ENCODE measurements at places on chromosomes 4 and X. TPM values are rescaled to one million over a fixed set of nuclear protein-coding genes. Genes with fewer than 3 reads are reported as not detected.

- H3K4me1 ChIP-seq, result no peaks in the 10 kb centered on the region
- H3K4me3 ChIP-seq, result no peak overlapping the region
- H3K27ac ChIP-seq, result no peak overlapping the region
- peak; percentile 71 for DNase-seq
- no peaks in the 10 kb centered on the region for H3K36me3 ChIP-seq
These were observed 41.9 kb downstream of the WDR1 start for GRCh38 chr4:10074767-10075105.

DNA sequence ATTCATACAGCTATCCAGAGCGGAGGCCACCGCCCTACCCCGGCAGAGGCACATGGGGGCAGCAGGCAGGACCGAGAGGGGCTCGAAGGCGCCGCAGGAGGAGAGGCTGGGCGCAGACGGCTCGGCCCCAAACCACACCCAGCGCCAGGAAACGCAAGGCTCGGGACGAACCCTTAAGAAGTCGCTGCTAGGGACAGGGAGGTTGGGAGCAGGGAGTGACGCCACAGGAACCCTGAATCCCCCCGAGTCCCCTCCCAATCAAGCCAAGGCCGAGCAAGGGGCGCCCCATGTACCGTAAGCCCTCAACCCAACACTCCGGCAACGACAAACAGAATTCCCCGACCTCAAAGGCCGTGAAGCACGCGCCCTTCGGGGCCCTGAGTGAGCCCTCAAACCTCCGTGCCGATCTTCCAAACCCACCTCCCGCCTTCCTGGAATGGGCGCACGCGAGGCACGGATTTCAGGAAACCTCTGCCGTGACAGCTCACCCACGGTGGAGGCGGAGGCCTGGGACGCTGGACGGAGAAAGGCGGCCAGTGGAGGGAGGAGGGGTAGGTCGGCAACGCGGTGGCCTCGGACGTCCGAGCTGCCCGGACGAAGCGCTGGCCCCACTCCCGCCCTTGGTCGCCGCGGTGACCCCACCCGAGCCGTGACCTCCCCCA lies 1.8 kb downstream of the ZFYVE28 start:
- H3K4me3 ChIP-seq, result no peak overlapping the region
- H3K4me1 ChIP-seq, result peaks cover 41% of the 10 kb centered on the region
- H3K36me3 ChIP-seq, result no peaks in the 10 kb centered on the region
- peak; percentile 46 for DNase-seq

- H3K4me3 ChIP-seq, result no peak overlapping the region
- H3K27ac ChIP-seq, result no peak overlapping the region
- no peaks in the 10 kb centered on the region for H3K4me1 ChIP-seq
- DNase-seq, result no peak
- no peaks in the 10 kb centered on the region for H3K27me3 ChIP-seq
These were observed 64.2 kb downstream of the LIMCH1 start for GRCh38 chr4:41602113-41602512.

MAGEC2 gene
- total RNA-seq, result 0.19 TPM

- no peak for DNase-seq
- no peaks in the 10 kb centered on the region for H3K36me3 ChIP-seq
- H3K27me3 ChIP-seq, result peaks cover 8% of the 10 kb centered on the region
- no peaks in the 10 kb centered on the region for H3K4me1 ChIP-seq
These were observed 85.9 kb downstream of the OTC start for GRCh38 chrX:38438321-38438720.

- no peaks in the 10 kb centered on the region for H3K36me3 ChIP-seq
- H3K4me3 ChIP-seq, result no peak overlapping the region
- no peak for DNase-seq
- no peaks in the 10 kb centered on the region for H3K27me3 ChIP-seq
- no peaks in the 10 kb centered on the region for H3K4me1 ChIP-seq
- no peak overlapping the region for H3K27ac ChIP-seq
These were observed 102.1 kb upstream of the RASGEF1B start for GRCh38 chr4:81573840-81574239.

DNA sequence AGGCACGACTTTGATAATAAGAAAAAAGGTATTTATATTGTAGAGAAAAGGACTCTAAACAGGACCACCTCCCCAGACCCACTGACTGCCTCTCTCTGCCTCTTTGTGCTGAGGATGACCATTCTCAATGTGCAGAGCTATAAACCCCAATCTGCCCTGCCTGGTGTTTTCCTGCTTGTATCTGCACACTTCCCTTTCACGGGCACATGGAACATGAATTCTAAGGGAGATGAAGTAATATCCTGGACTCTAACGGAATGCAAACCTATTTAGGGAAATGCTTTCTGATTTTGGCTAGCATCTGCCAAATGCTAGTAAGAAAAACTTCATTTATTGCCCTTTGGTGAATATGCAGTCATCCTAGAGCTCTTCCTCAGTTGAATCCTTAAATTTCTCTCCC lies 2.4 kb downstream of the DIPK2B start:
- DNase-seq, result no peak
- H3K4me1 ChIP-seq, result no peaks in the 10 kb centered on the region
- no peaks in the 10 kb centered on the region for H3K36me3 ChIP-seq
- no peak overlapping the region for H3K4me3 ChIP-seq
- H3K27ac ChIP-seq, result no peak overlapping the region

DNA sequence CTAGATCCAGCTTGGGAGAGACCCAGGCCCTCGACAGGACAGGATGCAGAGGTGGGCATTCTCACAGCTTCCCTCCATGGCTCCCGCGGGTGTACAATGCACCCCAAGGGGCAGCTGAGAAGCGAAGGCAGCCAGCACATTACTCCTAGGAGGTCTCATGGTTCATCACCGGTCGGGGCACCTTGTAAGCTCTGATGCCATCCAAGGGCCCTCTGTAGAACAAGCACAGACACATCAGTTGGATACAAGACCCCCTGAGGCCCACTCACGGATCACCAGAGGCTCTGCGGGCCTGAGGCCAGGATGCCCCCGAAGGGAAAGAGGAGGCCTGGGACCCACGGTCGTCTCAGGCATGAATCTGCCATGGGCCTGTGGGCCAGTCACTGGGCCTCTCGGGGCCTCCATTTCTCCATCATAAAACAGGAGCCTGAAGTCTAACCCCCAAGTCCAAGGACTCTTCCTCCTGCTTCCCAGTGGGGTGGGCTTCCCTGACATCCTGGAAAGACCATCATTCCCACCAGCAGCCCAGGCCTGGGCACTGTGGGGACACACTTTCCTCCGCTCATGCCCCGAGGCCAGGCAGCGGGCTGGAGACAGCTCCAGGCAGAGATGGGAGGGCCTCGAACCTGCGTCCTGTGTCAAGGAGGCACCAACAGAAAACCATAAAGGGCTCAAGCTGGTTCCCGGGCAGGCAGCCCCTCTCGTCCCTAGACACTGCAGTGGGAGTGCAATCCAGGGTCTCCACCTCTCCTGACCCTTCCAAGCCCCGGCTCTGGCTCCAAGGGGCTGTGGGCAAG lies 20.1 kb downstream of the HMX1 start:
- no peak for DNase-seq
- H3K4me3 ChIP-seq, result no peak overlapping the region
- no peaks in the 10 kb centered on the region for H3K4me1 ChIP-seq
- no peaks in the 10 kb centered on the region for H3K36me3 ChIP-seq

DNA sequence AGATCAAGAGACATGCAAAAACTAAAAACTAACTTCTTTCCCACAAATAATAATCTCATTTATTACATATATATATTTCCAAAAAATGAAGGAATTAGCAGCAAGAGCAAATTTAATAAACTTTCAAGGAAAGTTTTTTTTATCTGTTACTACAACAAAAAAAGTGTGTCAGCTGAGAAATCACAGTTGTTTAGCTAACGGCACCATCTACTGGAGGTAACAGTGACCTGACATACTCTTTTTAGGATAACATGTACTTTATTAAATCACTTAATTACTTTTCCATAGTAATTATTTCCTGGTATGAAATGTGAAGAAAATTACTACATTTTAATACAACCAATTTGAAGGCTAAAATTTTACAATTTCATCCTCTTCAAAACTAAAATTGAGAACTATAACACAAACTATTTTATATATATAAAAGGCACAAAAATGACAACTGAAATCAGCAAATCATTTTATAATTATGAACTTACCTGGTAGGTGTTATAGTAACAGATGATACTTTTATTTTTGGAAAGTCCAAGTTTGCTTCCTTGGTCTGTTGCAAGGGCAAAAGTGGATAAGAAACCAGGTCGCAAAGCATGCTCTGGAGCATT lies 9.1 kb downstream of the LAMTOR3 start:
- no peak overlapping the region for H3K4me3 ChIP-seq
- no peaks in the 10 kb centered on the region for H3K36me3 ChIP-seq
- H3K27ac ChIP-seq, result no peak overlapping the region
- DNase-seq, result no peak
- H3K27me3 ChIP-seq, result no peaks in the 10 kb centered on the region

DNA sequence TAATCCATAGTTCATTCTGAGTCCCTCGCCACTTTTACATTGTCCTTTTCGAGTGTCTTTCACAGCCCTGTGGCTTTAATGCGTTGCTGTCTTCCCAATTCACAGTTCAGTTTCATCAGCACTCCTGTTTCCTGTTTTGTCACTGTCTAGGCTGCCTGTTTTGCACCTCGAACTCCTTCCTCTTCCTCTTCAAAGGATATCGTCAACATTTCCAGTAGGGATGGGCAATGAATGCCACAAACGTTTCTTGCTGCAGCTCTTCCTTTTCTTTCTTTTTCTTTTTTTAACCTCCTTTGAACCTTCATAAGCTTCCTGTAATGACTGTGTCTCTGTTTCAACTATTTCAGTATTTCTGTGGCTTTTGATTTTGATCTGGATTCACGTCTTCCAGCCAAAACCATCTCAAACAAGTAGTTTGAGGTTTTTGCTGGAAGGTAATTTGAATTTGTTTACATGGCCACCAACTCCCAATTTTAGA lies 105.4 kb downstream of the ANXA3 start:
- H3K4me3 ChIP-seq, result no peak overlapping the region
- no peaks in the 10 kb centered on the region for H3K36me3 ChIP-seq
- peaks cover 4% of the 10 kb centered on the region for H3K4me1 ChIP-seq
- H3K27ac ChIP-seq, result no peak overlapping the region

GRCh38 chr4:162061214-162061613 lies 102.6 kb downstream of the FSTL5 start:
- DNase-seq, result no peak
- H3K27ac ChIP-seq, result no peak overlapping the region
- H3K27me3 ChIP-seq, result no peaks in the 10 kb centered on the region
- no peaks in the 10 kb centered on the region for H3K36me3 ChIP-seq
- H3K4me1 ChIP-seq, result no peaks in the 10 kb centered on the region

GRCh38 chr4:71713611-71714203 lies 70.2 kb downstream of the GC start:
- no peaks in the 10 kb centered on the region for H3K27me3 ChIP-seq
- H3K4me3 ChIP-seq, result no peak overlapping the region
- no peaks in the 10 kb centered on the region for H3K4me1 ChIP-seq
- no peak overlapping the region for H3K27ac ChIP-seq
- DNase-seq, result no peak
- H3K36me3 ChIP-seq, result no peaks in the 10 kb centered on the region

GRCh38 chr4:10184501-10184938 lies 67.9 kb upstream of the WDR1 start:
- H3K27me3 ChIP-seq, result no peaks in the 10 kb centered on the region
- H3K27ac ChIP-seq, result no peak overlapping the region
- no peaks in the 10 kb centered on the region for H3K4me1 ChIP-seq
- no peak for DNase-seq
- no peaks in the 10 kb centered on the region for H3K36me3 ChIP-seq

- H3K27ac ChIP-seq, result no peak overlapping the region
- no peaks in the 10 kb centered on the region for H3K36me3 ChIP-seq
- no peaks in the 10 kb centered on the region for H3K27me3 ChIP-seq
- no peaks in the 10 kb centered on the region for H3K4me1 ChIP-seq
These were observed 184.7 kb upstream of the ETNPPL start for GRCh38 chr4:108947526-108947925.
